ENCODE measurements at places on chromosomes 7 and 10. TPM values are rescaled to one million over a fixed set of nuclear protein-coding genes. Genes with fewer than 3 reads are reported as not detected.

Gene ETV1
- 18.5 TPM for polyA plus RNA-seq

Gene CLDN4
- polyA plus RNA-seq: 0.40 TPM

Gene GNAT3
- polyA plus RNA-seq: not detected

Gene PTPRN2
- polyA plus RNA-seq: 2.4 TPM

Gene HOXA13
- not detected for polyA plus RNA-seq

Gene LEP
- not detected for polyA plus RNA-seq

Gene DENND2A
- polyA plus RNA-seq: 52.7 TPM

Gene AS3MT
- polyA plus RNA-seq: 8.9 TPM

Gene TRIM74
- 0.92 TPM for polyA plus RNA-seq

Gene CFTR
- polyA plus RNA-seq: 0.80 TPM

Gene MSRB2
- polyA plus RNA-seq: 69.3 TPM

Gene TMEM213
- polyA plus RNA-seq: 0.20 TPM

Gene STAMBPL1
- 5.3 TPM for polyA plus RNA-seq

Gene AQP1
- polyA plus RNA-seq: 89.6 TPM

Gene IDE
- 18.5 TPM for polyA plus RNA-seq

Gene HILPDA
- polyA plus RNA-seq: 14.3 TPM

Gene CUZD1
- 1.2 TPM for polyA plus RNA-seq

Gene DPP6
- polyA plus RNA-seq: 6.6 TPM
